Effector CD4-positive, alpha-beta T cell (primary cell): ENCODE measurements at places on chromosomes 7 and 10.

DNA sequence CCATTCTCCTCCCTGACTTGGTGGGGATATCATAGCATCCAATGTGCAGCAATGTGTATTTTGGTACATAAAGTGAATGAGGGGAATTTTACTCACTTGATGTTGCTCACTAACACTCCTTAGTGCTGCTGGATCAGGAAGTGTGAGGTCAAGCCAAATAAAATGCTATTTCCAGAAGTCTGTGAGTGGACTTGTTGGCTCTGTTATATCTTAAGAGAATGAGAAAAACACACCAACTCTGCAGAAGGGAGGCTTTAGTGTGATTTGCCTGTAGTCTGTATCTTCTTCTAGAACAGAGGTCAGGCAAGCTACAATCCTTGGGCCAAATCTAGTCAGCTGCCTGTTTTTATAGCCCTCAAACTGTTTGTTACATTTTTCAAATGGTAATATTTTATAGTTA is 154.3 kb downstream of the POLR1F start:
- DNase-seq = no peak

- no peak for DNase-seq
Observed at GRCh38 chr7:141288626-141289025, 214.8 kb downstream of the TMEM178B start.

- DNase-seq = no peak
Observed at GRCh38 chr7:145431834-145432233, 596.0 kb upstream of the TPK1 start.

- DNase-seq = no peak
Observed at GRCh38 chr7:37924491-37925041, 4.1 kb downstream of the EPDR1 start.

DNA sequence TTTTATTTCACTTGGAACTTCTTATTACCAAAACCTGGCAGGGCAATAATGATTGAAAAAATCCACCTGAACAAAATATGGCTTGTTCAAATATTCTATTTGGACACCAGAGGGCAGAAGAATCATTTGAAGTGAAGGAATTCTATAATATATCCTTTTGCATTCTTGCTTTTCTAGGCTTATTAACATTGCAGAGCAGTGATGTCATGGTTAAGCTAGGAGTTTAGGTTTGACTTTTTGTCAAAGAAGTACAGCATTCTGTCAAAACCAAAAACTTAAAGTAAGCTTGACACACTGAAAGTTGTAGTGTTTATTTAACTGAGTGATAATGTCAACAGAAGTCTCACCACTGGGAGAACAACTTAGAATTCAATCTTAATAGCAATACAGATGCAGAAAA is 156.0 kb downstream of the SEMA3D start:
- no peak for DNase-seq

GRCh38 chr7:142516038-142516501 is 233.2 kb upstream of the PRSS1 start:
- DNase-seq = peak; percentile 13

GRCh38 chr10:25017154-25017590 is 760 bp downstream of the THNSL1 start:
- no peak for DNase-seq

DNA sequence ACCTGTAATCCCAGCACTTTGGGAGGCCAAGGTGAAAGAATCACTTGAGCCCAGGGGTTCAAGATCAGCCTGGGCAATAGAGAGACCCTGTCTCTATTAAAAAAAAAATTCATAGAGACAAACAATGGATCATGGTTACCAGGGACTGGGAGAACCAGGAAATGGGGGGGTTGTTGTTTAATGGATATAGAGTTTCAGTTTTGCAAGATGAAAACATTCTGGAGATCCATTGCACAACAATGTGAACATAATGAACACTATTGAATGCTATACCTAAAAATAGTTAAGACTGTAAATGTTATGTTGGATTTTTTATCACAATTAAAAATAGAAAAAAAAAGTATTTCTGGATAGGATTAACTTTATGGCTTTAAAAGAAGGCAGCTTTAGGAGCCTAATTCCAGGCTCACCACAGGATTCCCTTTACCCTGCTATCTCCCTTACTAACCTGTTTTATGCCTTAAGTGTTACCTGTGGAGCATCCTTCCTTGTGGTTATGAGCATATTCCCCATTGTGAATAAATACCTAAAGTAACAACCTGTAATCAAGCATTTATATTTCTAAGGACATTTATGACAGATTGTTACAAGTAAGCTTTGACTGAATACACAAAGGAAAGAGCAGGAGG is 45.1 kb upstream of the SGCE start:
- DNase-seq = no peak

DNA sequence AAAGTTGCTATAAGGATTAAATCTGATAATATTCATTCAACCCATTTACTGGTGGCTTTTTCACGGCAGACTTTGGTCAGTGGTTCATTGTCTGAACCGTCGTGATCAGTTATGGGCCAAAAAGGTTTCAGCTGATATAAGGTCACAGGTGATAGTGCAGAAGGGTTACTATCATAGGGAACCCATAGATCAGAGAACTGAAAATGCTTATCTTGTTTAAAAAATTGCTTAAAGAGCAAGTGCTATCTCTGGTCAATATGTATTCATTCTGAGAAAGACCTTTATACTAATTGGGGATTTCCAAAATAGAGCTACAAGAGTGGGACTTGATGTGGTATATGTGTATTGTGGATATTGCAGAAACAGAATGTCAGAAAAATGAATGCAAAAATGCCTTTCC is 147.8 kb upstream of the SEMA3E start:
- DNase-seq = no peak

GRCh38 chr7:95672434-95672833 is 76.1 kb upstream of the PDK4 start:
- no peak for DNase-seq

- no peak for DNase-seq
Observed at GRCh38 chr10:119737039-119737663, 11.3 kb downstream of the INPP5F start.

DNA sequence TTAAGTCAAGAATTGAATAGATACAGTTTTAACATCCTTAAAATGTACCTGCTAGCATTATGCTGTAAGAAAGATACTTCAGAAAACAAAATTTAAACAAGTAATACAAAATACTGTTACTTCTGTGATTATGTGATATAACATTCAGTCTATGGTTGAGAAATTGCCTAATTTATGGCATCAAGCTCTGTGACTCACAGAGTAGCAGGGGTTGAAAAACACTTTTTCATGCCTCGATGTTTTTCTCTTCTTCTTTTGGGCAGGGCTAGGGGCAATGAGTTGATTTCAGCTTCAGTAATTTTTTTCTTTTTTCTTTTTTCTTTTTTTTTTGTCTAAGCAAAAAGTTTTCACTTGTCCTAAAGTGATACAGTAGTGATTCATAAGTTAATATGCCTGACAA is 209.2 kb downstream of the MBL2 start:
- DNase-seq = no peak

GRCh38 chr10:32744321-32744720 is 213.7 kb downstream of the ITGB1 start:
- DNase-seq = no peak

- no peak for DNase-seq
Observed at GRCh38 chr7:108972004-108972403, 402.3 kb downstream of the DNAJB9 start.

- no peak for DNase-seq
Observed at GRCh38 chr7:93242106-93242505, 9.9 kb downstream of the VPS50 start.

DNA sequence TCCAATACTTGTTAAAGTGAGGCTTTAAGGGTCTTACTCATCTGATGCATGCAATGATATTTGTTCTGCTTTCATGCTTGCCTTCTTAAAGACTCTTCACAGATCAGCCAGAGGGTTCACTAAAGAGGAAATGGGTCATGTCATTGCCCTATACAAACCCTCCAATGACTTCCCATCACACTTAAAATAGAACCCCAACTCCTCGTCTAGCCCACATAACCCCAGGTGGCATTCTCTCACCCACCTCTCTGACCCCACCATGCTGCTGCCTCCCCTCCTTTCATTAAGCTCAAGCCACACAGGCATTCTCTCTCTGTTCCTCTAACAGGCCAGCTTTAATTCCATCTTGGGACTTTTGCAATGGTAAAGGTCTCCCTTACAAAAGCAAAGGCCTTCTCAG is 253.6 kb downstream of the GRID1 start:
- DNase-seq = no peak

- DNase-seq = no peak
Observed at GRCh38 chr10:60439641-60440040, 50.0 kb upstream of the ANK3 start.
